ENCODE measurements at places on chromosomes 13 and 19.

DNA sequence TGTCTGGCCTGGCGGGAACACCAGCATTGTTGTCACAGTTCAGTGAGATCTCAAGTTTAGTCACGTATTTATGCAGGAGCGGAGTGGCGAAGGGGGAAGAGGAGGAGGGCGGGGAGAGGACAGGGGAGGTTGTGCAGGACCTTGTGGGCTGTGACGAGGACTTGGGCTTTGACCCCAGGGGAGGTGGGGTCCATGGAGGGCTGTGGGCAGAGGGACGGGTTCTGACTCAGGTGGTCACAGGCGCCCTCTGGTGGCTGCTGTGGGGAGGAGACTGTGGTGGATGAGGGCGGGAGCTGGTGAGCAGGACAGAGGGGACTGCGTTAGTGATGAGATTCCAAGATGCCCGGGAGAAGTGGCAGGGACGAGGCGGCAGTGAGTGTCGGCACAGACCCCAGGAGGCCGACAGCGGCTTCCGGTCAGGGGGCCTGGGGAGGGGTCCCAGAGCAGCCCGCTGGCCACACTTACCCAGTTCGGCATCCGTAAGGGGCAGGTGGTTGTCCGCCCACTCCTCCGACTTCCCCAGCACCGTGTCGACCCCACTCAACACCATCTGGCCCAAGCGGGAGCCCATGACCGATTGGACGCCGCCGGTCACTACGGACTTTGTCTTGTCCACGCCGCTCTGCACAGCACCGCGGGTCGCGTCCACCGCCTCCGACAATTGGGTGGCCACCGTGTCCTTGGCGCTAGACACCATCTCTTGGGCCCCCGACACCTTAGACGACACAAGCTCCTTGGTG is 15.7 kb downstream of the PLIN3 start:
- DNase-seq: peak; percentile 63

GRCh38 chr19:21402303-21402985 is 5.5 kb downstream of the ZNF493 start:
- no peak for DNase-seq

GRCh38 chr19:46394402-46394797 is 19.0 kb downstream of the CCDC8 start:
- DNase-seq: no peak

DNA sequence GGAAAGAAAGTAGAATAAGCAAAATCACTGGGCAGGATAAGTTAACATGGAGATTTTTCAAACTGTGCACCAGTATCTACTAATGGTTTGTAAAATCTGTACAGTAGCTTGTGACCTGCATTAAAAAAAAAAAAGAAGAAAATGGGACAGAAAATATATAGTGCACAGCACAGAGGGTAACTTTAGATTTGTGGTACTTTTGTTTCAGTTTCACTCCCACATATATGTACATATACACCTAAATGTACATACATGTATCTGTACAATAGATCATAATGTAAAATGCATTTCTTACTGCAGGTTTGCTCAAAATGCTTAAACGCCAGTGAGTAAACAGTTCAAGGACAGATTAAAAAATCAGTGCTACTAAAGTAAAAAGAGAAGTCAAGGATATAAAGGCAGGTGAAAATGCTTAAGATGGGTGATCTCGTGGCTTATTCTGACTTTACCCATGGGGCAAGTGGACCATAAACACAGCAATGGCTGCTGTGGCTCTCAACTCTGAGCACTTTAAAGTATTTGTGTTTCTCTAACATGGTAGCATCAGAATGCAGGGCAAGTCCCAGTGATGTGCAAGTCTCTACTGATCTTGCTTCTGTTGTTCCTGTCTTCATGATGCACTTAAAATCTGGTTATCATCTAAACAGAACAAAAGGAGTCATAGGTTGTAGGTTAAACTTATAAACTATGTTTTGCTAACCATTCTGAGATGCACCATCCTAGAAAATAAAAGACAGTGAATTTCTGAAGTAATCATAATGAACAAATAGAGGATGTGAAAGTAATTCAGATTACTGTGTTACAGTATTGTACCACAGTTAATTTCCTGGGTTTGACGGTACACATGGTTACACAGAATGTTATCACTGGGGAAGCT is 112.3 kb downstream of the MIPEP start:
- DNase-seq: no peak

- DNase-seq: no peak
Measured at GRCh38 chr19:52896431-52897137, 851 bp downstream of the ZNF320 start.

DNA sequence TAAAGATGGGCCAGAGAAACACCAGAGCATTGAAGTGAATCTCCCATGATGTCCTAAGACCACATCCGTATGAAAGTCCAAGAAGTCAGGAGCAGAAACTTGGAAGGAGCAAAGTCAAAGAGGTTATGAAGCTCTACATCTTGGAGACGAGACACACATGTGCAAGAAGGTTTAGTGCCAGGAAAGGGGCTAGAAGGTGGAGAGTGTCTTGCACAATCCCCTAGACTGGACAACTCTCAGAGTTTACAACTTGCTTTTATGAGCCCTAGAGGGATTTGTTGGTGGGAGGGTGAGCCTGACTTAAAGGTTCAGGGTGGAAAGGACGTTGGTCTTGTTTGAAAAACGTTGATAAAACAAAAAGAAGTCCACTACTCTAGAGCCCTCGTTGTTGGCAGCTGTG is 150.6 kb downstream of the GPC6 start:
- DNase-seq: no peak

DNA sequence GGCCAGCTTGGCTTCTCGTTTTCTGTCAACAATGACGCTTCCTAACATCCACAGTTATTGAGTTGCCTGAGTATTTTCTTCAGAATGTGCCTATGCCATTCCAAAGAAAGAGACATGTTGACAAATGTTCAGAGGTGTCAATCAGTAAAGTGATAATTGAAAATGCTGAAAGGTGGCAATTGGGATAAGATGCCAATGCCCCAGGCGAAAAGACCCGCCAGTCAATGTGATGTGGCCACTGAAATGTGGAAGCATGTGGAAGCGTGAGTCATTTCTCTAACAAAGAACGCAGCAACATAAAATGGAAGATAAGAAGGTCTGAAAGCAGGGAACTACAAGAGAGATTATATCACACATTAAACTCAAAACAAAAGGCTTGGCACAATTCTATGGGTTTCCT is 882.2 kb upstream of the SLC10A2 start:
- no peak for DNase-seq

- no peak for DNase-seq
Measured at GRCh38 chr13:46552303-46552682, 677 bp upstream of the LRCH1 start.

DNA sequence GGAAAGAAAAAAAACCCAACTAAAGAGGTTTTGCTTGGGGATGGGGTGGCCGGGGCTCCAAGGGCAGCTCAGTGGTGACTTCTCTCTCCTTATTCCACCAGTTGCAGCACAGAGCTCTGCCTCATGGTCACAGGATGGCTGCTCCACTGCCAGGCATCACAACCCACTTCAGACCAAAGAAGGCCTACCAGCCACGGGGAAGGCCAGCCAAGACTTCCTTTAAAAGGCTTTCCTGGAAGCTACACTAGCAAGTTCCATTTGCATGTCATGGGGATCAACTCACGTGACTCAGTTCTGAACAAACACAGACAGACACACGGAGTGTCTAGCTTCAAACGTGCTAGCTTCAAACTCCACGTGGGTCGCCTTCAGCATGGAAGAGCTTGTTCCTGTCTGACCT is 13.2 kb upstream of the EIF3G start:
- no peak for DNase-seq

DNA sequence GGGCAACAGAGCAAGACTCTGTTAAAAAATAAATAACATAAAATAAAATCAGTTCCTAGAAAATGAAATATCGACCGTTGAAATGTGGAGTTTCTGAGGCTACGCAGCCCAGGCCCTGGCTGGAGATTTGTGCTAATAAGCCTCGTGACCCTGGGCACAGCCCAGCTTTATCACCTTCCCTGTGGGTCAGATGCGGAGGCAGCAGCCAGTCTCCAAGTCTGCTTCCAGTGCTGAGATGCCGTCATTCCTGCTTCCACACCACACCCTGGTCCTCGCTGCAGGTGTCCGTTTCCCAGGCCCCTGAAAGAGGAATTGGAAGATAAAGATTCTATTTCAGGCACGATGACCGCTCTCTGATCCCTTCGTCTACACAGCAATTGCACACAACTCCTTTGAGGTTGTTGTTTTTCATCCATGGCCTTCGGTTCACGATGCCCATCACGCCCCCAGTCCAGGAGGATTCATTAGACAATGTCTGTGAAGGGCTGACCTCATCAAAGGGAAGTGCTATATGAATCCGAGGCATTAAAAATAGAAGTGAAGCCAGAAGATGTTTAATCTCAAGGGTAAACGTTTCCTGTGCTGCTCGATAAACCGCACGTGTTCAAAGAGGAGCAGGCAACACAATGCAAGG is 48.3 kb upstream of the ATP11A start:
- DNase-seq: no peak

- no peak for DNase-seq
Measured at GRCh38 chr19:51546107-51546649, 14.7 kb upstream of the SIGLEC6 start.

DNA sequence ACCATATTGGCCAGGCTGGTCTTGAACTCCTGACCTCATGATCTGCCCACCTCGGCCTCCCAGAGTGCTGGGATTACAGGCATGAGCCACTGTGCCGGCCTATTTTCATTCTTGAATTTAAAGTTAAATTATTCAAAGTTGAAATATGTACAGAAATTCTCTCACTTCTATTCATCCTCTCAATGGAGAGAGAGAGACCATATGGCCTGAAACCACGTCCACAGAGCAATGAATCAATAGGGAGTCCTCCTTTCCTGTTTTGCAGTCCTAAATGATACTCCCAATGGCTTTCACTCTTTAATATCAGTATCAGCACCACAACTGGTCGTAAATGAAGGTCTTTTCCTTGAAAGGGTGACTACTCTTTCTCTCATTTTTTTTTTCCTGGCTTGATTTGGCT is 30.5 kb upstream of the KCTD4 start:
- no peak for DNase-seq

DNA sequence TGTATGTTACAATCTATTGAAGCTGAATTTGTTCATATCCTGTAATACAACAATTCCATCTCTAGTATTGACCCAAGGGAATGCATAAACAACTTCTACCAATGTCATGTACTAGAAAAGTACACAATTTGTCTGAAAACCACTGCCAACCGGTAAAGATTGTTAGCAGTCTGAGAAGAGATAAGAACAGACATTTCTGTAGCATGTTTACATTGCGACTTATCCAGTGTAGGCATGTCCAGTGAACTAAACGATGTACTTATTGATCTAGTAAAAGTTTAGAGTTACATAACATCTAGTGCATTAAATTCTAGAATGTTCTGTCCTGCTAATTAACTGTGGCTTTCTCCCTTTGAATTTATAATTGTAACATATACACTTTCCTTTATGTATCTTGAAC is 425.9 kb downstream of the SLITRK6 start:
- no peak for DNase-seq

- no peak for DNase-seq
Measured at GRCh38 chr13:104382951-104383350, 1316.7 kb upstream of the SLC10A2 start.

DNA sequence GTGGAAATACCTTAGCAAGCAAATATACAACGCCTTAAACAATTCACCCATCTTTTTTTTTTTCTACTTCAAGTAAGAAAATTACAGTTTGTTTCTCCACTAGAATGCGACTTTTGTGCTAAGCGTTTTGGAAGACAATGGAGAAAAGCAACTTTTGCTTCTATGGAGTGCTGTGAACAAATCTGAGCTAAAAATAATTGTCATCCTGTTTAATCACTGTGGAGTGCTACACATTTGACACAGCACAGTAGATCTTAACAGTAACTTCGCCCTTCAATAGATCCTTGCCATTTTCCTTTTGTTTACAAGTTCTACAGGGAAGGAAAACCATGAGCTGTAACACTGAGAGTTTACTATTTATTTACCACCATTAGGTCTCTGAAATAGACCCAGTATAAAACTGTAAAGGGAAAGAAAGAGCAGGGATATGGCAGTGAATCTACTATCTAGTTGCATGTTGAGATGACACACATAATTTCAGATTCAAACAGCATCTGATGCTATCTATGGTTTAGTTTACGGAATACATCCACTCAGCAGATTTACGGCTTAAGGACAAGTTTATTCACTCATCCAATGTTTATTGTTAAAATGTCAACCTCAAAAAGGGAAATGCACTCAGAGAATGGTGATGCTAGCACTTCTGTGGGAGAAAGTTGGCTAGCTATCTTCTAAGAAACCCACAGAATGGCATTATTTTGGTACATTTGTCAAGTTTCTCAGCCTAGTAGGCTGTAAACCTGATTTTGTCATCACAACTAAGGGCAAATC is 175.3 kb downstream of the VWA8 start:
- no peak for DNase-seq

GRCh38 chr13:85427416-85427815 is 371.8 kb downstream of the SLITRK6 start:
- DNase-seq: no peak

- no peak for DNase-seq
Measured at GRCh38 chr19:18993115-18993514, 40.2 kb downstream of the SUGP2 start.

DNA sequence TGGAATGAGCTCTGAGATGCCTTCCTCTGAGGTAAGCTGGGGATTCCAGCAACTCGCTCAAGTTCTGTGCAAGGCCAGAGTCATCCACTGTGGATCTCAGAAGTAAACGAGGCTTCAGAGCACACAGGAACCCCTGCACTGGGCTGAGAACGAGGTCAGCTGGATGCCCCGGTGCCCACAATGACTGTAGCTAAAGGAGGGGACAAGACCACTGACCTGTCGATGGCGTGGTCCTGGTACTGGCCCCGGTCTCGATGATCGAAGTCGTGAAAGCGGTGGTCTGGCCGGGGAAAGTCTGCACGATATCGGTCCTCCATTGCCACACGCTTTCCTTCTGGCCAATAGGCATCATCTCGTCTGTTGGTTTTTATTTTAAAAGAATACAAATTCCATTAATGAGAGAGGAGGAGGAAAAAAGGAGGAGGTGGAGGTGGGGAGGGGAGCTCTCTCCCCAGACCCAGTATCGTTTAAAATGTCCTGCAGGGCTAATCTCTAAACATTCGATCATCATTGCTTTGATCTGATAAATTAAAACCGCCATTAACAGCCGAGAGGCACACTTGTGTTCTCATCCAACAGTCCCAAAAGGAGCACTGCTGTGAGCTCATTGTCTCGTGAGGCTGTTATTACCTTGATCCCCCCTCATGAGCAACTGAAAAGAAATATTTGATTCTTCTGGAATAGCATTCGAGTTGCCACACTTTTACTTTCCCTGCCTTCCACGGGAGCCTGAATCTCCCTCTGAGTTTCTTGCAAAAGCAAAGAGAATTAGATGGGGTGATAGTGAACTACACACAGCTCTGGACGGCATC is 25.0 kb upstream of the TINCR start:
- DNase-seq: no peak

All from left renal pelvis (tissue), 4 donors.